ENCODE measurements at places on chromosomes 4 and X. TPM values are rescaled to one million over a fixed set of nuclear protein-coding genes. Genes with fewer than 3 reads are reported as not detected.

DNA sequence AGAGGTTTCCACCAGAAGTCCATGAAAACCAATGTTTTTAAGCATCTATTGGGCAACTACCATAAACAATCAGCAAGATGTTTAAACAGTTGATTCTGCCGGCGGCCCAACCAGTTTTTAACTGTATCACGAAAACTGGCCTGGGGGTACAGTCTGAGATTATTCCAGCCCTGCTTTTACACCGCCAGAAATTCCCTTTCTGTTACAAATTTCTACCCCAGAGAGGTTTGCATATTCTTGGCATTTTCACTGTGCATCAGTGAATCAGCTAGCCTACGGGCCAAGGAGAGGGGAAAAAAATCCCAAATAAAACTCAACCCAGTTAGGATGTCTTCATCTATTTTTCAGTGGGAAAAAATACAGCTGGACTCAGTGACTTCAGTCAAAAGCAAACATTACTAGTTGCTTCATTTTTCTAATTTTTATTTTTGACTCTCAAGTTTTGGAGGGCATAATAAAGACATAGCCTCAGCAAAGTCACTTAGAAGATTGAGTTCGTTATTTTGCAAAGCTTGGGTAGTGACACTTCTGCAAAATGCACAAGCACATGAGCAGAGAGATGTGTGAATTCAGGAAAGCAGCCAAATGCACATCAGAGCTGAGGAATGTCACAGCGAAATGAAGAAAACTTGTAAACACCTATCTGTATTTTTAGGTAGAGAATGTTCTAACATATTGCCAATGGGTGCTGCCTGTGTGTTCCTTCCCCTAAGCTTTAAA is 167.8 kb upstream of the GK2 start:
- peak; percentile 4 for DNase-seq

- DNase-seq = no peak
These were observed 5.3 kb upstream of the STBD1 start for GRCh38 chr4:76301068-76301774.

GRCh38 chr4:8938623-8939022 is 67.0 kb upstream of the HMX1 start:
- DNase-seq = no peak

GRCh38 chr4:165839615-165840333 is 33.3 kb upstream of the TLL1 start:
- DNase-seq = peak; percentile 32

GRCh38 chrX:79325263-79325958 is 41.7 kb downstream of the ITM2A start:
- no peak for DNase-seq

DNA sequence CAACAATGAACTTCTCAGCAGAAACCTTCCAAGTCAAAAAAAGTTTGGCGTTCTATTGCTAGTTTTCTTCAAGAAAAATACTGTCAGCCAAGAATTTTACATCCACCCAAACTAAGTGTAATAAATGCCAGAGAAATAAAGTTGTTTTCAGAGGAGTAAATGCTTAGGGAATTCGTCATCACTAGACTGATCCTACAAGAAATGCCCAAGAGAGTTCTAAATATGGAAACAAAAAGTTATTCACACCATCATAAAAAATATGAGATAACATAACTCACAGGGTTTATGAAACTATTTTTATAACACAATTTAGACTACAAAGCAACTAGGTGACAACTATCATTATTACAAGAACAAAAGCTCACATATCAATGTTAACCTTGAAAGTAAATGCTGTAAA is 259.5 kb upstream of the GABRA2 start:
- DNase-seq = no peak

DNA sequence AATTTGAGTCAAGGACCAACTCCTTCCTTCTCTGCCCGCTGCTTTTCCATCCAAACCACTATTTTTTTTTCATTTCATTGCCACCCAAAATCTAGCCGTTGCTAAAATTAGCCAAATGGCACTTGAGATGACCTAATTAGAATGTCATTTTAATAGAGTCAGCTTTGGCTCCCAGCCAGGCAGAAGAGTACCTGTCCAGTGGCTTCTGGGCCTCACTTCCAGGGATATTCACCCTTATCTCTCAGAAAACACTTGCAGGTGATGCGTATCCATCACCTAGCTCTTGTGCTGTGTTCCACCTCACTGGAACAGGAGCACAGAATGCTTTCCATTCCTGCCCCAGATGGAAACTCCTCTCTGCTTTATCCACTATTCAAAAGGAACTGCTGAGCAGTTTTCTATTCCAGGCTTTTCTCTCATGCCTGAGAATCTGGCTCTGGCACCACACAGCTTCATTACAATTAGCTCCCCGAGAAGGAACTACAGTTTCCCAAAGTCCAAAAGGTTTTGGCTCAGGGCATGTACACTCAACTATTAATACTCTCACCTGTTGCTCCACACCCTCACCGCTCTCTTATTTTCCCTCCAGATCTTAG is 18.5 kb downstream of the MAGEA9B start:
- DNase-seq = no peak

- DNase-seq = peak; percentile 71
These were observed 16.8 kb upstream of the SLC34A2 start for GRCh38 chr4:25638806-25639205.

DNA sequence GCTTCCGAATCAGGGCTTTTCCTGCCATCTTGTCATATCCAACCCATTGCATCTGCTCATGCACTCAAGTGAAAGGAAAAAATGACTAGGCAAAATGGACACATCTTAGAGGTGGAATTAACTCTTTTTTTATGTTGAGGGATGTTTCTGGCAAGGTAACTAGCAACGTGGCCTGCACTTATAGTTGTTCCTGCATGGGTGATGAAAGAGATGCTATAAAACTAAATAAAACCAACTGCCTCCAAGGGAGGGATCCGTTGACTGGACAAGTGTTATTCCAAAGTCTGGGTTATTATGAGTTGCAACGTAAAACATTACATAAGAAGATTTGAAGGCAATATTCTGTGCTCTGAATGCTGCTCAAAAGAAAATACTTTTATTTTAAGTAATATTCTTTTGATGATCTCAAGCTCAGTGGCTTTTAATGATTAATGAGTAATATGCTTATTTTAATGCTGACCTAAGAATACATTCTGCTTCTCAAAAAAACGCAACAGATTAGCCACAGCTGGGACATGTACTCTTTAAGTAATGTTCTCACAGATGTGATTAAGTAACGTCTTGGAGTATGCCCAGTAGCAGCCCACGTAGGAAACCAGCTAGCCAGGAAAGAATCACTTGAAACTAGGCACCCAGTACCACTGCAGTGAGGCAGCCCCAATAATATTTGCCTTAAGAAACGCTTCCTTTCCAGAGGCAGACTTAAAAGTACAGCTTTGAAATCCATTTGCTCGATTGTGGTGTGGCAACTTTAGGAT is 27.4 kb downstream of the KLF3 start:
- DNase-seq = no peak

- no peak for DNase-seq
These were observed 33.9 kb upstream of the BMP2K start for GRCh38 chr4:78742300-78742699.

PRRG3 gene
- total RNA-seq = 2.4 TPM

CXXC4 gene
- 6.7 TPM for total RNA-seq

FATE1 gene
- 0.37 TPM for total RNA-seq
